ENCODE measurements at places on chromosomes 16 and 17.

GRCh38 chr16:86566601-86566965 is at the start of gene FOXC2:
Gene FOXC2, plus strand, starts transcription at chr16:86566829. Its CDS starts 507 bp downstream, at chr16:86567336.
- no peak for DNase-seq

DNA sequence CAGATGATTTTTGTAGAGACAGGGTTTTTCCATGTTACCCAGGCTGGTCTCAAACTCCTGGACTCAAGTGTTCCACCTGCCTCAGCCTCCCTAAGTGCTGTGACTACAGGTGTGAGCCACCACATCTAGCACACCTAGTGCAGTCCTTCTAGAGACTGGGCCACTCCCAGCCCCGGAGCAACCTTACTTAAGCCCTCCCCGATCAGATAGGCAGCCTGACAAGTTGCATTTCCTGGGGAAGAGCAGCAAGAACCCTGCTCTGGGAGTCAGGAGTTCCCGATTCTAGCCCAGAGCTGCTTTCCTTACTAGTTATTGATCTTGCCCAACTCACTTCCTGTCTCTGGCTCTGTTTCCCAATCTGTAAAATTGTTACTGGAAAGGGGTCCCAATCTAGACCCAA is 7.0 kb upstream of the NAGLU start:
- no peak for DNase-seq

GRCh38 chr16:53745753-53746266 is 41.9 kb downstream of the FTO start:
- DNase-seq: no peak

GRCh38 chr17:38350035-38350434 is 1.6 kb upstream of the SOCS7 start:
- DNase-seq: no peak

DNA sequence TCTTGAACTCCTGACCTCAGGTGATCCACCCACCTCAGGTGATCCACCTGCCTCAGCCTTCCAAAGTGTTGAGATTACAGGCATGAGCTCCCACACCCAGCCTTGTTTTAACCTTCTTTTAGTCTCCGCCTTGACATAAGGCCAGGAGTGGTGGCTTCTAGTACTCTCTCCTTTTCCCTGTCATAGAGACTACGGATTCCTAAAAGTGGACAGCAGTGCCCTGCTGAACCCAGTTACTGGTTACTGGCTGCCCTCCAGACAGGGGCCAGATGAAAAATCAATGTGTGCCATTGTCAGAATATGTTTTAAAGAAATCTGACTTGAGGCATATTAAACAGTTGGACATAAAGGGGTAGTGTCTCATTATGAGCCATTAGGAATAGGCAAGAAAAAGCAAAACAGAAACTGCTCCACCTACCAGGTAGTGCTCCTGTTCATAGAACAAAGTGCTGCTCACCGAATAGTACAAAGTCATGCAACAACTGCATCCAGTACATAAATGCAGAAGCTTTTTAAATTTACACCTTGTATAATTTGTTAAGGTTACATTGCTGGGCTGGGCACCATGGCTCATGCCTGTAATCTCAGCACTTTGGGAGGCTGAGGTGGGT is 32.1 kb downstream of the TRIM25 start:
- DNase-seq: no peak

DNA sequence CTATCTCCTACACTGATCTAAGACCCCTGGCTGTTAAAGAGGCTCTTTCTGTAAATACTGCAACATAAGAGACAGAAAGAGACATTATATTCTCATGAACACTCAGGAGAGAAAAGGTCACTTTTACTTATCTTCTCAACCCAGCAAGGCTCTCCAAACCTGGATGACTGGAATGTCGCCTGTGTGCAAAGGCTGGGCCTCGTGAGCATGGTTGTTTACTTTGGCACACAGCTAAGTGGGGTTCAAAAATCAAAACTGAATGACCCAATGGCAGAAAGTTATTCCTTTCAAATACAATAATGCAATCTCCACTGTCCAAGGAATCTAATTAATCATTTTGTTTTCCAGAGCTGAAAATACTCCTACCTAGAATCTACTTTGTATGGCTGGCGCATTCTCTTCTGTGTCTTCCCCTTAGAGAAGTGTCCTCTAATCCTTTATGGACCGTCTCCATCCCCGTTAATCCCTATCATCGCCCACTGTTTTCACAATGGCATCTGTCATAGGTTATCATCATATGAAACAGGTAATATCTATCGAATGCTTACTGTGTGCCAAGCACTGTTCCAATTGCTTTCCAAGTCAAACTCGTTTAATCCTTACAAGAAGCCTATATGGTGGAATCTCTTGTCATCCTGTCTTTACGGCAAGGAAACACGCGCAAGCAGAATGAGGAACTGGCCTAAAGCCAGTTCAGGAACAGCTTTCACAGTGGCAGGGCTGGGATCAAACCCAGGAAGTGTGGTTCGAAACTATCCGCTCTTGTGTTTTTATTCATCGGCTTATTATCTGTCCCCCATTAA is 1.3 kb downstream of the SLX4 start:
- no peak for DNase-seq

- DNase-seq: peak; percentile 79
Measured at GRCh38 chr17:78645421-78646295, 68.5 kb upstream of the DNAH17 start.

DNA sequence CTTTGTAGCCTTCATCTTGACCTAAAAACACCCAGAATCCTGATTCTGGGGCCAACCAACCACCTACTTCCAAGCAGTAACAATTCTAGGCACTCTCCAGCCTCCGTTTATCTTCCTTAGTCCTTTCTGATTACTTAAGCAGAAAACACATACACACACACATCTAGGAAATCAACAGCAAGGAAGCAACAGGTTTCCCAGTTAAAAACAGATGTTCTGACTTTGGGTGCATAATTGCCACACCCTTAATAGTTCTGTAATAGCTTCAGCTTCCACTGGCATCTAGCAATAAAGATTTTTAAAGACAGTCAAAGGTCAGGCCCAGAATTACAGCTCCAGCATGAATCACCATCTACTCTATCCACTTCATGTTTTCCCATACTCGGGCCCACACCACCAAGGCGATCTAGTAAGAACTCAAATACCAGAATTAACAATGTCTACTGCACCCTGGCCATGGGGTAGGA is 2.6 kb downstream of the ARHGAP17 start:
- no peak for DNase-seq

GRCh38 chr17:62616993-62617893 is 10.2 kb upstream of the MRC2 start:
- no peak for DNase-seq

- DNase-seq: peak; percentile 51
Measured at GRCh38 chr16:9134739-9135138, 43.3 kb downstream of the HAPSTR1 start.

GRCh38 chr16:47316442-47317015 is 144.3 kb downstream of the ITFG1 start:
- DNase-seq: no peak

- no peak for DNase-seq
Measured at GRCh38 chr17:57384219-57384618, 127.9 kb downstream of the MSI2 start.

DNA sequence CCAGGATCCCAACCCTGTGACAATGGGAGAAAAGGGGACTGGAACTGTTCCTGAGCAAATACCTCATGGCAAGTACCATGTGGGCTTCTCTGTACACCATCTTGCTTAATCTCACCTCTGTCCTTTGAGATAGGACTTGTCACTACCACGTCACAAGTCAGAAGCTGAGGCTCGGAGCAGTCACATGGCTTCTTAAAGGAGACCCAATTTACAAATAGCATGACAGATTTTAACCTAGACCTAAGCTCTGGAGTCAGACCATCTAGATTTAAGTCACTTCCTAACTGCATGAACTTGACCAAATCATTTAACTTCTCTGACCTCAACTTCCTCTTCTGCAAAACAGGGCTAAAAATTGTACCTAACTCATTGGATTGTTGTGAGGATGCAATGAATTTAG is 36.0 kb upstream of the CCL1 start:
- DNase-seq: no peak

DNA sequence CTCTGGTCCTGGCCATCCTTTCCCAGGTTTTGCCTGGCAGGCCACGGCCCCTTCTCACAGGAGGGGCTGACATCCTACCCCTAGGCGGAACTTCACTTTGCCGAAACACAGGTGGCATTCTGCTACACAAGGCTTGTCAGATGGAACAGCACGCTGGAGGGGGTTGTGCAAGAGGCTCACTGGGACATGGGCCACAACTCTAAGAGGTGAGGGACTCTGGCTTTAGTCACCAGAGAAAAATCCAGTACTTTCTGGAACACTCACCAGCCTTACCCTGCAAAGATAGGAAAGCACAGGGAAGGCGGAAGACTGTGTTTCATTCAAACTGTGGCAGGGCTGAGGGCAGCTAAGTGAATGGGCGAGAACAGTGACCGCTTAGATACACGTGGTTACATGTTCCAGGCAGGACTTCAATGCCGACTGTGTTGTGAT is 18.3 kb downstream of the CDC42EP4 start:
- no peak for DNase-seq

- no peak for DNase-seq
Measured at GRCh38 chr17:72578817-72579470, 458.1 kb downstream of the SOX9 start.

DNA sequence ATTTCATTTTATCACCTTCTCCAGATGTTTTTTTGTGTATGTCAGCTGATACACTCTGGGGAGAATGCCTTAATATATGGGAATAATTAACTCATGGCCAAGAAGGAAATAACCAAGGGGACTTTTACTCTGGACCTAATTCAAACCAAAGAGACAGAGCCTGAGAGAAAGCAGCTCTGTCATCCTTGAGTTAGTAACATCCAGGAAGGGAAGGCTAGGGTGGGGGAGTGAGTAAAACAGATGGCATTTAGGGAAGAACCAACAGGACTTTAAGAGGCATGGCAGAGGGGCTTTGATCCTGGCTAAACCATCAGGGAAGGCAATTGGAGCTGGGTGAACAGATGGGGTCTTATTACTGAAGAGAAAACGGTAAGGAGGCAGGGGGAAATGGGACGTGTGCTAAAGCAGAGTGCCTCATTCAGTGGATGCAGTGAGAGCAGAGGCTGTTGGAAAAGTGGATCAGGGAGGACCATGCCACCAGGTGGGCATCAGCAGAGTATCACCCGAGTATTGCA is 2.5 kb upstream of the SMPD3 start:
- no peak for DNase-seq

DNA sequence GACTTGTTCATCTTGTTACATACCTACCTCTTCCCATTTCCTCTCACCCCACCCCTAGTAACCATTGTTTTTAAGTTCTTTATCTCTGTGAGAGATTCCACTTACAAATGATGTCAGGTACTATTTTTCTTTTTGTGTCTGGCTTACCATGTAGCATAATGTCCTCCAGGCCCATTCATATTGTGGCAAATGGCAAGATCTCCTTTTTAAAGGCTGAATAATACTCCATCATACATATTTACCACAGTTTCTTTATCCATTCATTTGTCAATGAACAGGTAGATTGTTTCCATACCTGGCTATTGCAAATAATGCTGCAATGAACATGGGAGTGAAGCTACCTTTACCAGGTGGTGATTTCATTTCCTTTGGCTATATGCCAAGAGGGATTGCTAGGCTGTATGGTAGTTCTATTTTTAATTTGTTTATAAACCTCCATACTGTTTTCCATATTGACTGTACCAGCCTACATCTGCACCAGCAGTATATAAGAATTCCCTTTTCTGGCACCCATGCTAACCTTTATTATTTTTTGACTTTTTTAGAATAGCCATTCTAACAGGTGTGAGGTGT is 53.9 kb downstream of the NSRP1 start:
- DNase-seq: no peak

DNA sequence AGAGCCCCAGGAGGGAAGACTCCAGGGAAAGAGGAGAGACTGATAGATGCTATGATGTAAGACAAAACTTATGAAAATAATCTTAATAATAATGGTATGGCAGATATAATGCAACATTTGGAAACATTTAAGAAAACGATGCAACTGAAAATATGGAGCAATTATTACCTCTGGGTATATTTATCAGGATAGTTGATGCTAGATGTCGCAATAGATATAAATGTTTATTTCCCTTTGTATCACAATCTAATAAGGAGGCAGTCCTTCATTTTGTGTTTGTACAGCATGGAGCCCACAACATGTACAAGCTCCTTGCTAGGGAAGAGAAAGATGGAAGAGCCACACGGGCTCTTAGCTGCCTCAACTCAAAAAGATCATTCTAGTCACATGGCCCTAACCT is 101.1 kb upstream of the TMEM132E start:
- no peak for DNase-seq

GRCh38 chr16:10180042-10180770 is 2.0 kb downstream of the GRIN2A start:
- DNase-seq: no peak

GRCh38 chr16:88779406-88780141 is 5.4 kb downstream of the PIEZO1 start:
- DNase-seq: no peak

GRCh38 chr16:50816901-50817555 is 75.1 kb downstream of the CYLD start:
- DNase-seq: no peak

- DNase-seq: no peak
Measured at GRCh38 chr17:50588391-50589049, 28.0 kb downstream of the CACNA1G start.

GRCh38 chr16:68273896-68274295 is 9.6 kb downstream of the SLC7A6 start:
- no peak for DNase-seq

GRCh38 chr17:35898283-35899070 is 18.3 kb upstream of the CCL5 start:
- no peak for DNase-seq

GRCh38 chr16:61432421-61432820 is 603.8 kb downstream of the CDH8 start:
- DNase-seq: no peak

GRCh38 chr17:2366747-2367494 is 29.6 kb downstream of the SGSM2 start:
- DNase-seq: no peak

- no peak for DNase-seq
Measured at GRCh38 chr17:17928398-17929287, 43.6 kb downstream of the TOM1L2 start.

- DNase-seq: no peak
Measured at GRCh38 chr17:8038954-8039610, at the start of gene ALOX15B. Gene ALOX15B, plus strand, starts transcription at chr17:8039059. Its CDS starts 97 bp downstream, at chr17:8039156.

GRCh38 chr16:83762141-83762991 is 45.4 kb upstream of the HSBP1 start:
- DNase-seq: no peak

DNA sequence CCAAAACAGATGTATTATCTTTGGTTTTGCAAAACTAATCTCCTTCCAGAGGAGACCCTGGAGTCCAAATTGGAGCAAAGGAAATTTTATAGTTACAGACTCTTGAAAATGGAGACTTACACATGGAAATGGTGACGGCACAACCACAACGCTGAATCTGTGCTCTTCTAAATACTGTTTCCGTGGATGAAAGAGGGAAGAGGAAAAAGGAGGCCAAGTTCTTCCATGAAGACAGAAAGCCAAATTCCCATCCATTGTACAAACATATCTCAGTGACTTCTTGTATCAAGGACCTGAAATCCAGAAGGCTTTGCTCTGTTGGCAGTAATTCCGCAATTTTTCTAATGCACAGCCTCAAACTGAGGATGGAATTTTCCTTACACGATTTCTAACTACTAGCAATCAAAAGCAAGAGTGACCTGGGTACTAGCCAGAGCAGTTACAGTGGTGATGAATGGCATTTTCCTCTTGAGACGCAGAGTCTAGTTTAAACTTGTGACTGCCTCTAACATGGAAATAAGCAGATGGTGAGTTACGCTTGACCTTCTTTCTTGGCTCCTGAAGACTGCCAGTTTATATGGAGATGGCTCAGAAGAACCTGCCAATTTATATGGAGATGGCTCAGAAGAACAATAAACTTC is 38.5 kb downstream of the VPS53 start:
- DNase-seq: no peak
